ENCODE measurements at places on chromosomes 3 and 15.

GRCh38 chr15:70954171-70954570 is 61.5 kb downstream of the LRRC49 start:
- no peak for DNase-seq

- DNase-seq, result peak; percentile 48
These were observed 3.5 kb upstream of the MUC4 start for GRCh38 chr3:195815169-195815771.

DNA sequence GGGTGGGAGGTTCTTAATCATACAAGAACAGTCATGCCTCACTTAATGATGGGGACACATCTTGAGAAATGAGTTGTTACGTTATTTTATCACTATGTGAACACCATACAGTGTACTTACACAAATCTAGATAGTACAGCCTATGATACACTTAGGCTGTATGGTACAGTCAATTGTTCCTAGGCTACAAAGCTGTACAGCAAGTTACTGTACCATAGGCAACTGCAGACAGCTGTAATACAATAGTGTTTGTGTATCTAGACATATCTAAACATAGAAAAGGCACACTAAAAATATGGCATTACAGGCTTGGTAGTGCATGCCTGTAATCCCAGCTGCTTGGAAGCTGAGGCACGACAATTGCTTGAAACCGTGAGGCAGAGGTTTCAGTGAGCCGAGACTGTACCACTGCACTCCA is 55.7 kb upstream of the PLXND1 start:
- no peak for DNase-seq

GRCh38 chr3:60262546-60262945 is 988.7 kb downstream of the FHIT start:
- DNase-seq, result no peak

DNA sequence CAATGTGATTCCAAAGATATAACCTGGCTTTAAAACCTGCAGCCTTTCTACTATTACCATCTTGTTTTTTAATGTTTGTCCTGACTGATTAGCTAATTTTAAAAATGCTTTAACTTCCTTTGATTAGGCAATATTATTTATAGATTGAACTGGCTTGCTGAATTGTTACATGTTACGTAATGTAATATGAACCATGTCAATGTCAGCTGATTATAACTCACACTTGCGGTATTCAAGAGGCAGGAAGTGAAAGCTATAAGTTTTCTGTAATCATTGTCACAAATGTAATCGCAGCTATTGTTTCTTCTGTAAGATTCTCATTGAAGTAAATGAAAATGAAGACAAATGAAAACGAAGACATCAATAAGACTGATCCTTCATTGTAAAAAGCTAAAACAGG is 146.8 kb downstream of the ROBO2 start:
- DNase-seq, result peak; percentile 0

DNA sequence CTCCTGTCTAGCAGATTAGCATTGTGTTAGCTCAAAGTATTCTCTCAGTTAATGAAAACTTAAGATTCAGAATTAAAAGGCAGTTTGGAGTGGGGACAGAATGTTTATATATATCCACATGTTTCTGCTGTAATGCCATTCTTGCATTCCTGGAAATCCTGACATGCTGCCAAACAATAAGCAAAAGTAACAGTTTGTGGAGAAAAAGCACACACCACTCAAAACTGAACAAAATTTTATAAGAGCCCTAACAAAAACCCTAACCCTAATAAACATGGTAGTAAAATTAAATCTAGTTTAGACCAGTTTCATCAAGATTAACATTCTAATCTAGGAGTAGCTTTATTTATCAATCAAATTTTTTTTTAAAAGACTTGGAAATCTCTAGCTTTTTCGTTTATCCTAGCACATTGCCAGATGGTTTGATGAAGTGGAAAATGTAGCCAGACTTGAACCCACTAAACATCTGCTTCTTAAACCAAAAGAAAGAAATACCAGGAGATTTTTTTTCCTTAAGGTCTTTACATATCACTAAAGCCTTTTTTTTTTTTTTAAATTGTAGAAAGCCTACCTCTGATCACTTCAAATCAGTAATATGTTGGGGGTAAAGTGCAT is 3.7 kb downstream of the TCAIM start:
- DNase-seq, result peak; percentile 25

GRCh38 chr3:29643034-29643425 is 362.2 kb downstream of the RBMS3 start:
- no peak for DNase-seq

DNA sequence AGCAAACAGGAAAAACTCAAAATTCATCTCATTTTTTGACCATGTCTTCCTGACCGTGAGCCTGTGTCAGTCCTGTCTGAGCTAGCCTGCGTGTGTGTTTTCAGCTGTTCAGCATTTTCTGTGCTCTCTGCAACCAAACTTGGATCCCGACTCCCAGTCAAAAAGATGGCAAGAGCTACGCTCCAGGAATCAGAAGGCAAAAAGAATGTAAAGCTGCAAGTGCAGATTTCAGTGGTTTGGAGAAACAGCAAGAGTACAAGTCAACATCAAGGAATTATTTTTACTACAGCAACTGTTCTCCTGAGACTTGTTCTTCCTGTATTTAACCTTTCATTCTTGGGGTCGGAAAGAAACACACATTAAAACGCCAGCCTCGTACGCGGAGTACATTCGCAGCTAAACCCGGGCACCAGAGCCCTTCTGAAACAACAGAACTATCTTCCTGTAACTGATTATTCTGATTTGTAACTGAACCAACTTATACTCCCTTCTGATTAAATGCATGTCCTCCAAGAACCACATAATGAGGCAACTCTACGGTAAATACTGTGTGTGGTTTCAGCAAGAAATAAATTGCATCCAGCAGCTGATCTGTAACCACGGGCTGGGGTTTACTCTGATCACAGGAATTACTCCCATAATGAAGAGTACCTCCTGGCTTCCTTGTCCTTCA is 107.4 kb downstream of the LRIG1 start:
- no peak for DNase-seq

- no peak for DNase-seq
These were observed 127.6 kb upstream of the LMOD3 start for GRCh38 chr3:69250014-69250413.

DNA sequence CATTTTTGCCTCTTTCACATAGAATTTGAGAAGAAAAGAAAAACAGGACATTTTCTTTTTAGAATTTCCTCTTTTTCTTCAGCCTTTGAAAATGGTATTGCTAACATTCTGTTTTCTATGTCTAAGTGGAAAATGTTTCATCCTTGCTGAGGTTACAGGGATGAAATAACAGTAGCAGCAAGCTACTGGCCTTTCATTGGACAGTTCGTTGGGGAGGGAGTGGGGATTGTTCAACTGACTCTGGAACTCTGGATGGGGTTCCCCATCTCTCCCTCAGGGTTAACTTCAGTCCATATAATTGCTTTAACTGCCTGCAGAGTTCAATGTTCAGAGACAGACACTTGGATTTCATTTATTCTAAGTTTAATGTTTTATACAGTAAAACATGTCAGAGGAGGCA is 346.0 kb downstream of the NLGN1 start:
- DNase-seq, result no peak

GRCh38 chr15:31338318-31338878 is 11.8 kb downstream of the KLF13 start:
- no peak for DNase-seq

DNA sequence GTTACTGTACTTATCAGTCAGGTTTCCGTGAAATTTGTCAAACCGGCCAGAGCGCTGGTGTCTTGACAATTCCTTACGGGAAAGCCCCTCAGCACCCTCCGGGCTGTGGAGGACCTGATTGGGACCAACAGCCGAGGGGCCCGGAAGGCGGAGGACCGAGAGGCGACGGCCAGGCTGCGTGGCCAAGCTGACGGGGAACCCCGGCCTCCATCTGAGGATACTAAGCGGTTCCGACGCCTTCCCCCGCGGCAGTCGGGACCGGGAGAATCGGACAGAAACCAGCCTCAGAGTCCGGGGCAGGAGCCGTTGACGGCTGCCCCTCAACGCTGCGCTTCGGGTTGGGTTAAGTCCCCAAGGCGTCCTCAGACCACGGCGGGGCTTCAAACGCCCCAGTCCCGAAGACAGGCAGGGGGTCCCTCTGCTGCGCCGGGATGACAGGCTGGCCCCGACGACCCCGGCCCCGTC is 499 bp downstream of the ALDH1A2 start:
- DNase-seq, result no peak

DNA sequence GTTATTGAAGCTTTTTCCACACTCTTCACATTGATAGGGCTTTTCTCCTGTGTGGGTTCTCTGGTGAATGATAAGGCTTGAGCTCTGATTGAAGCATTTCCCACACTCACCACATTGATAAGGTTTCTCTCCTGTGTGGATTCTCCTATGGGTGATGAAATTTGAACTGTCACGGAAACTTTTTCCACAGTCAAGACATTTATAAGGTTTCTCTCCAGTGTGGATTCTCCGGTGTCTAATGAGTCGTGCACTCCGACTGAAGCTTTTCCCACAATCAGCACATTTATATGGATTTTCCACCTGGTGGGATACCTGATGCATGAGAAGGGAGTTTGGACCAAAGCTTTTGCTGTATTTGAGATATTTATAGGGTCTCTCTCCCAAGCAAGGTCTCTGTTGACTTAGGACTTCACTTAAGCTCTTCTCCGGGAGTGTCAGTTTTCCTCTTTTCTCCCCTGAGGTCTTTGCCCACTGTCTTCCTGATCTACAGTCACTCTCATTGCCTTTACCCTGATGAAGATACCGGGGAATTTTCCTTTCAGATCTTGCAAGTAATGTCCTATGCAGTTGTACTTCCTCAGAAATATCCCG is 9.4 kb downstream of the ZSCAN29 start:
- no peak for DNase-seq

GRCh38 chr3:19816631-19817030 is 117.4 kb downstream of the EFHB start:
- no peak for DNase-seq

DNA sequence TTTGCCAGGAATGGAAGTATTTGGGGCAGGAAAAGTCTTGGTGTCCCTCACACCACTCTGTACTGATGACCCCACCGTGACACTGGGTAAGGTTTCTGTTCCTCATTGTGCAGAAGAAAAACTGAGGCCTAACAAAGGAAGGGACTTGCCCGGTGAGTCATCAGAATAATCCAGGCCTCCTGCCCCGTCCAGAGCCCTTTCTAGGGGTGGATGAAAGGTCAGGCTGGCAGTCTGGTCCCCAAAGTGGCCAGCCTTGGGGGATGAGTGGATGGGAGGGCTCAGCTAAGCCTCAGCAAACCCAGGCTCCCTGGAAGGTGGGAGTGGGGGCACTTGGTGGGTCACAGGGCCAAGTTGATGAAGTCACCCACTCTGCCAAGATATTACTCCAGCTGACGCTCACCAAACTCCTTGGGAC is 2.3 kb upstream of the DNAH1 start:
- peak; percentile 51 for DNase-seq

DNA sequence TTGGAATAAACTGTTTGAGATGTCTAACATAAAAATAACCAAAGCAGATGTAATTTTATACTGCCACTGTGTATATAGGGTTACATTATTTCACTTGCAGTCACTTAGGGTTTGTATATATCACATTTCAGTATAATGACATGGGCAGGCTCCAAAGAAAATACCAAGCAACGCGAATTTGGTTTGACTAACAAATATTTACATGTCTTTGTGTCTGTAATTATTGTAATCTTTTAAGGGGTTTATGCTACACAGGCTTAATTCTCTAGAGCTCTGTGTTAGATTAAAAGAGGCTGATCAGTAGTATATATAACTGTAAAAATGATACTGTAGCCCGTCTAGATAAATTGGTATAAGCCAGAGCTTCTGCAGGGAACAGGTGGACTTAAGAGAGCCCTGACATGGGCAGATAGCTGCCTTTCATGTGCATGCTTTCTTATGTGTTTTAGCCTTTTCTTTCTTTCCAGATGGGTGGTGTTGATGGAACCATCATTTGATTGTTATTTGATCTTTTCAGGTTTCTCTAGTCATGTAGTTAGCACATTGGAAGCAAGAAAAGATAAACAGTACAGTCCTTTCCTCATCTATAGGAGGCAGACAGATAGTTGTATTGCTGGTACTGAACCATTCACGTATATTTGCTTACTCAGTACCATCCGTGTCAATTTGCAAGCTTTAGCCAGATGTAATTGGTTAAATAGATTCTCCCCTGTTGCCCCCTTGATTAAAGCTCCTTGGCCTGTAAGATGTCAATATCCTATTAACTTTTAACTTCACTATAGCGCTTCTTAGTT is 86.1 kb downstream of the GALK2 start:
- DNase-seq, result no peak

- DNase-seq, result no peak
These were observed 51.5 kb downstream of the PLCL2 start for GRCh38 chr3:16936233-16936632.

DNA sequence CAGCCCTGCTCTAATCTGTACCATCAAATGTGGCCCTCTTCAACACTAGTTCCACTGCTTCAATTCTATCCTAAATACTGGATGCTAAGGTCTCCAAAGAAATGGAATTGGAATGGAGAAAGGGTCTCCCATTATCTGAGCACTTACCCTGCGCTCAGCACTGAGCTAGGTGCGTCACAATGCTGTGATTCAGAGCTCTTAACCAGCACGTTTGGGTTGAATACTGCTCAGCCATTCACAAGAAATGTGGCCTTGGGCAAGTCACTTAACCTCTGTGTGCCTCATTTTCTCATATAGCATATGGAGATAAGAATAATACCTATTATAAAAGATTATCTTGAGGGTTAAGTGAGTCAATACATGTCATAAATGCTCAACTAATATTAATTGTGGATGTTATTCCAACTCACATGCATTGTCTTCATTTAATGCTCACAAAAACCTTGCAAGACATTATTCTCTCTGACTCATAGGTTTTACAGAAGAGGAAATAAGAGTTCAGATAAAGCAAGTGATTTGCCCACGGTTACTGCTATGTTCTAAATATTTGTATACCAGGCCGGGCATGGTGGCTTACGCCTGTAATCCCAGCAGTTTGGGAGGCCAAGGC is 27.4 kb upstream of the SRGAP3 start:
- DNase-seq, result no peak

All from HTR-8/SVneo (cell line).